ENCODE measurements at places on chromosomes 5 and 9.

GRCh38 chr5:122170620-122171019 is 41.3 kb downstream of the ZNF474 start:
- no peak for DNase-seq

- no peak for DNase-seq
These were observed 282.6 kb upstream of the PTGER4 start for GRCh38 chr5:40397091-40397490.

DNA sequence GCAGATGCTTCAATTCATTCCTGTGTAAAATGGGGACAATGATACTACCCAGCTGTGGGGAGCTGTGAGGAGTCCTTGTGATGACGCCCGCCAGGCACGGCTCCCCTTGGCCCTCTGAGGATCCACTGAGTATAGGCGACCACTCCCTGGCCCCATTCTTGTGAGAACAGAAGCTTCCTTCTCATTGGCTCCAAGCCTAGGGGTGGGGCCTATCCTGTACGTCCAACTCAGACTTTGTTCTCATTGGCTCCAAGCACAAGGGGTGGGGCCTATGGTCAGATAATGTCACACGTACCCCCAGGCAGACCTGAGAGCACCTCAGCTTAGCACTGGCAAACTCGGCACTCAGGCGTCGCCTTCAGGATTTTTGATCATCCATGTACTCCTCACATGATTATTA is 232.9 kb upstream of the MVB12B start:
- DNase-seq: no peak

GRCh38 chr5:74953937-74954720 is 87.9 kb upstream of the FAM169A start:
- DNase-seq: no peak

- peak; percentile 64 for DNase-seq
These were observed 16.7 kb downstream of the TRAF1 start for GRCh38 chr9:120909904-120910303.

- no peak for DNase-seq
These were observed 125.1 kb upstream of the FST start for GRCh38 chr5:53355316-53355715.

DNA sequence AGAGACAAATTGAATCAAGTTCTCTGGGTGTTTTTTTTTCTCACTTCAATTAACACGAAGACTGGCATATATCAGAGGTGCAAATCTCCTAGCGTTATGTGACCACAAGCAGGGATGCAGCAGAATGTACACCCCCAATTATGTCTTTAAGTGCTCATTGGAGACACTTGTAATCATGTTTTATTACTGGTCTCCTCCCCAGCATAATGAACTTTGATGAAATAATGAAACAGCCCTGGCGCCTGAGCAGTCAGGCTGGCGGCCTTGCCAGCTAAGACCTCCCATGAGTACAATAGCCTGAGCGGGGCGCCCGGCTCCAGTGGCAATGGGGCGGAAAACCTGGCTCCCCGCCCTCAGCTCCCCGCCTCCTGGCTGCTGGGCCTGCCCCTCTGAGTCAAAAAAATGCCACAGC is 209.4 kb upstream of the MSX2 start:
- no peak for DNase-seq

DNA sequence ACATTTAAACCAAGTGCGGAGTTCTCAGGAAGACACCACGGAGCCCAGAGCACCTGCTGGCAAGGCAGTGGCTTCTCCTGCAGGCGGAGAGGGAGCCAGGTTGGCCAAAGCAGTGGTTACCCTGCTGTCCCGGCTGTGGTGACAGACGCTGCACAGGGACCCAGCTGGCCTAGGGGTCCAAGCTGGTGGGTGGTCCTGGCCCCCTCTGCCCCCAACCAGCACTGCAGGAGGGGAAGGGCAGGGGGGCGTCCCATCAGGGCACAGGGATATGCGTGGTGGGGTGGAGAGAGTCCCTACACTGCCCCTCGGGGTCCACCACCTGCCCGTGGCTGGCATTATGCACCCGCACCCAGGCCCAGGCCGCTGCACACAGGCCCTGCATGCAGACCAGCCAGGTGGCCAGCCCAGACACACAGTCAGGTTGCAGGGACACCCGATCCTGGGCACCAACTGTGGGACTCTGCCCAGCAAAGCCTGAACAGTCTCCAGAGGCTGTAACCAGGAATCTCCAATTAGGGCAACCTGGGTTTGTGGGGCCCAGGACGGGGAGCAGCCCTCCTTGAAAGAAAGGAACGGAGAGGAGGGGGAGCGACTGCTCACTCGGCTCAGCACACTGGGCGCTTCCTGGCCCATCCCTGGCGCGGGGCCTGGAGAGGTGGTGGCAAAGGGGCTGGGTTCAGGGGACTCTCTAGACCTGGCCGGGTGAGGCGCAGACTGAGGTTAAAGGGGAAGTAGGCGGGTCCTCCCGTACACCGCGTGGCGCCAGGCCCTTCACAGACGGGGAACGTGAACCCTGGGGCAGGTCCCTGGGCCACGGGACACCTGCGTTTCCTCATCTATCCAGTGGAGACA is 46.3 kb downstream of the NACC2 start:
- no peak for DNase-seq

GRCh38 chr9:98837516-98837915 is 30.0 kb downstream of the GALNT12 start:
- DNase-seq: no peak

DNA sequence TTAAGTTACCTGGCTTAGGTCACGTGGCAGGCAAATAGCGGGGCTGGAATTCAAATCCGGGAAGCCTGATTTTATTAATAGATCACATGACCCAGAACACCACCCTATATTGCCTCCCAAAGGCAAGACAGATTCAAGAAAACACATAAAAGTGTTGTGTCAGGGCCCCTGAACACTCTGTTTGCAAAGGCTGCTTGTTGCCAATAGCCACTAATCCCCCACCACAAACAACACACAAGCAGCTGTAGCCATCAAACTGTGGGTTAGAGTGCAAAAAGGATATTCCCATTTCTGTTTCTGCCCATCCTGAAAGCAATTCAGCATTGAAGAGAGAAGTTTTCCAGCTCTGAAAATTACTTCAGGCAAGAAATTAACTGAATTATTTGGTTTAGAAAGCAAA is 358.9 kb upstream of the RFX3 start:
- no peak for DNase-seq

- no peak for DNase-seq
These were observed 34.1 kb upstream of the SLC22A5 start for GRCh38 chr5:132335402-132335801.

GRCh38 chr5:150611026-150611425 is 29.4 kb upstream of the SYNPO start:
- DNase-seq: no peak

GRCh38 chr9:124869466-124869985 is 7.6 kb downstream of the ARPC5L start:
- DNase-seq: peak; percentile 41

GRCh38 chr9:79621916-79622575 is 50.3 kb downstream of the TLE4 start:
- no peak for DNase-seq

GRCh38 chr5:177446200-177447065 is at the start of gene PRR7:
PRR7 (plus strand) TSS chr5:177446814; CDS start chr5:177455068, 8,254 bp downstream.
- peak; percentile 84 for DNase-seq

GRCh38 chr5:143592648-143593047 is 189.2 kb upstream of the NR3C1 start:
- no peak for DNase-seq

GRCh38 chr5:54295651-54296276 is 14.6 kb downstream of the ARL15 start:
- no peak for DNase-seq

GRCh38 chr5:59328709-59329296 is 564.7 kb downstream of the PDE4D start:
- no peak for DNase-seq

GRCh38 chr5:55568654-55569512 is 34.1 kb upstream of the PLPP1 start:
- no peak for DNase-seq

DNA sequence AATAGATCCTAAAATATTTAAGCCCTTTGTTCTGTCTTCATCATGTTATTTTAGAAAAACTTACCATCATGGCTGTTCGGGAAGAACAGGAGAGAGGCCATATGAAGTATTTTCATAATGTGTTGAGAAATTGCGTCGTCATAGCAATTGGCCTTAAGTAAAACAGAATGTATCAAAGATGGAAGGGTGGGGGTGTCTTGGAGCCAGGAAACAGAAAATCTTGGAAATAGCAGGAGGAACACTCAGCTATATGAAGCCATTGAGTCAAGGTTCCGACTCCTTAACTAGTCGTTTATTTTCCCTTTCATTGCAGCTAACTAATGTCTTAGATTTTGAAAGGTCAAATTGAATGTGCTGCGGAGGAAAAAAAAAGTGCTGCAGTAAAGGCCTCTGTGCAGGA is 1.3 kb downstream of the SPTAN1 start:
- no peak for DNase-seq

DNA sequence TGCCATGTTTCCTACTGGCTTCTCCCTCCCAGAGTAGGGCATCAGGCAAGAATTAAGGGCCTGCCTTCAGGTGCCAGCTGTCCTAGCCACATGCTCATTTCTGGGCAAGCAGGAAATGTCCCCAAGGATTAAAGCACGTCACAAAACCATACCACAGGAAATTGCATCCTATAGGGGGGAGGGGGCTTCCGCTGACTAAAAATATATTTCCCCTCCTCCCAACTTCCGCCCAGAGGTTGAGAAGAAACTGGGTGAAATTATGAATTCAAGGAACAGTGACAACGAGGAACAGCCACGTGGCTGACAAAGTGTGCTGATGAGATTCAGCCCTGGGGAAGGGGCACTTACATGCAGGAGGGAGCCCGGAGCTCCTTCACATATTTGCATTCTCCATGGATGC is 4.1 kb downstream of the HBEGF start:
- peak; percentile 37 for DNase-seq

GRCh38 chr5:174272671-174273070 is 227.2 kb downstream of the NSG2 start:
- DNase-seq: no peak

- DNase-seq: no peak
These were observed 255.2 kb downstream of the PDZD2 start for GRCh38 chr5:31894141-31894540.

DNA sequence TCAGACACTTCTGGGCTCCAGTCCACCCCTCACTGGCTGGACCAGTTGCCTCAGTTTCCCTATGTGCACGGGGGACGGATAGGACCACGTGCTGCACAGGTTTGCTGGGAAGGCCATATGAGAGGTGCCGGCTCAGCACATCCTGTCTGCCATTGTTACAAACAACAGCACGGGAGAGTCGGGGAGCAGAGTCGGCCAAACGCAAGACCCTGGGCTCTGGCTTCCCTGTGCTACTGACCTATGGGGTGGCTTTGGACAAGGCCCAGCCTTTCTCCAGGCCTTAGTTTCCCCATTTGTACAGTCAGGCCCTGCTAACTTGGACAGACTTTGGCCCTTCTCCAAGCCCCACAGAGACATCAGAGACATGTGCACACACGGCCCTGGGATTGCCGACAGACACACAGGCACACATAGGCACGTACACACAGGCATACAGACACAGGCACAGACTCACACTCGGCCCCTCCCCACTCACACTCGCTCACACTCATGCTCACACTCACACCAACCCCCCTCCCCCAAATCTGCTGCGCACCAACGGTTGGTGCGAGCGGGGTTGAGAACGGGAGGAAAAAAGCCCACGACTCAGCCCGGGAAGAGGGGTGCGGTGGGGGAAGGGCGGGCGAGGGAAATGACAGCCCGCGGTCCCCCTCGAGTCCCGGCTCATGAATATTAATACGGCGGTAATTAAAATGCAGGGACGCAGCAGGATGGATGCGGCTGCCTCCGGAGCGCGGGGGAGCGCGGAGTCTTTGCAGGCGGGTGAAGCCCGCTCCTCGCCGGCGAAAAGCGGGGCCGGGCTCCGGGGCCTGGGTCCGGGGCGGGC is 133.0 kb downstream of the C9orf50 start:
- peak; percentile 73 for DNase-seq

GRCh38 chr9:133786371-133786753 is 48.2 kb upstream of the SARDH start:
- DNase-seq: no peak

GRCh38 chr9:132207839-132208615 is 46.2 kb downstream of the NTNG2 start:
- no peak for DNase-seq

GRCh38 chr5:103108086-103108485 is 11.9 kb downstream of the GIN1 start:
- DNase-seq: no peak

DNA sequence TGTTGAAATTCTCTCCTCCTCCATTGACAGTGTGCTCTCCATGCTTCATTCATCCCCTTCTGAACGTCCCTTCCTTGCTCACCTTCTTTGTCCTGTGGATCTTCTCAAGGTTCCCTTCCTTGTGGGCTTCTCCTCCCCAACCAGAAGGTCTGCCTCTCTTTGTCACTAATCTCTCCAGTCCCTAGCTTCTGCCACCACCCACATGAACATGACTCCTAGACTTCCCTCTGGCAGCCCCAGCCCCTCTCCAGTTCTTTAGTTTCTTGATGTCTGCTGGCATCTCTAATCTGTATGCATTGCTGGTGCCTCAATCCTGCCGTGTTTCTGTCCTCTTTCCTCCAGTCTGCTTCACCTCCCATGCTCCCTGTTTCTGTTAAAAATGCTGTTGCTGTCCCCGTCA is 79.3 kb downstream of the ARHGAP26 start:
- DNase-seq: no peak

DNA sequence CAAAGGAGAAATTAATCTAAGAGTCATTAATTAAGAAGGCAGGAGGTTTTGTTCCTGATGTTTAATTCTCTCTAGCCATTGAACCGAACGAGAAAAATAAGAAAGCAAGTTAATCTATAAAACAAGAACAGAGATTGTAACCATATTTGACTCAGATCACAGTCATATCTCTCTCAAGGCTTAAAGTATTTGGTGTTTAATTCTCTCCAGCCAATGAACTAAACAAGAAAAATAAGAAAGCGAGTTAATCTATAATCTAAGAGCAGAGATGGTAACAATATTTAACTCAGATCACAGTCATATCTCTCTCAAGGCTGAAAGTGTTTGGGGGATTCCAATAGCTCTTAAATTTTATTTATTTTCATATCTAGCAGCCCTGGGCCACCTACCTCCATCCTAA is 74.4 kb upstream of the SHISAL2B start:
- DNase-seq: no peak

- DNase-seq: no peak
These were observed 46.8 kb upstream of the NOTCH1 start for GRCh38 chr9:136592666-136593065.

GRCh38 chr9:105503881-105504280 is 54.0 kb upstream of the FKTN start:
- DNase-seq: no peak

- DNase-seq: no peak
These were observed 144.8 kb downstream of the BRINP1 start for GRCh38 chr9:119224431-119224830.

DNA sequence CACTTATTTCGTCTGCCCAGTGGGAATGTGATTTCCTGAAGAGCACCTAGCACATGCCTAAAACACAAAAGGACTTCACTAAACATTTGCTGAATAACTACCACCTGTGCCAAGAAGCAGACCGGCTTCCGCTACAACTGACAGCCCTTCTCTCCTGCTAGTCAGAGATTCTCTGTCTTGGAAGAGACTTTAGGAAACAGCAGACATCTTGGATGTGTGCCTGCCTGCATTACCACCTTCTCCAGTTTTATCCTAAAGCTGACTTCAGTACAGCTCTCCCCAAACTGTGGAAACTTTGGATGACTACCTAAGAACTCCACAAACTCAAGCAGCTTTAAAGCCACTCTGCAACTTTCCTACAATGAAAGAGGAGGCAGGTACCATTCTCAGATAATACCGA is 116.5 kb upstream of the MAN2A1 start:
- no peak for DNase-seq
